T-helper 2 cell (primary cell): ENCODE measurements at places on chromosomes 7 and 10.

GRCh38 chr10:132744839-132745238 is 41.1 kb downstream of the NKX6-2 start:
- DNase-seq: no peak

DNA sequence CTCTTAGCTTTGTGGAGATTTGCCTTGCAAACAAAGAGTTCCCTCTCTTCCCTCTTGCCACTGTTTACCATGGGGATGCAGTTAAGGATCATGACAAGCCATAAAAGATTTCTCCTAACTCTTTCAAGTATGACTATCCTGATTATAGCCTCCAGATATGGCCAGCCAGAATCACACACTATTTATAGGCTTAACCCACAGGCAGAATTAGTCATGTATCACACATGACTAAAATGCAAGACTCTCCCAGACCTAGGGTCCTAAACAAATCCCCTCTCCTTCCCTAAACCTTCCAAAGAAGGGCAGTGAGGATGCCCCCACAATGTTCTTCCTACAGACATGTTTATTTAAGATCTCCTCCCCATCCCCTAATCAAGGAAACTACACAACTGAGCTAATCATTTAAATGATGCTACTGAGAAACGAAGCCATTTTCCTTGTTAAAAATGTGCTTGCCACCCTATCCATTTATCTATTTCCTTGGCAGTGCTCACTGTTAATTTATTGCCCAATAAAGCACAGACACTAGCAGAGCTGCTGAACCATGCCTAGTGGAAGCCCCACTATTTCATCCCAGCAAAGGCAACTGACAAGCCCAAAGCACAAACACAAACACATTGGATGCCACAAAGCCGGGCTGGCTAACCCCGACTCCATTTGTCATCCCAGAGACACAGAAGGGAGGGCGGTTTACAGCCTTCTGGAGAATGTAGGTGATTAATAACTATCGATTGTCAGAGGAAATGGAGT is 363.4 kb downstream of the KCNMA1 start:
- DNase-seq: no peak

DNA sequence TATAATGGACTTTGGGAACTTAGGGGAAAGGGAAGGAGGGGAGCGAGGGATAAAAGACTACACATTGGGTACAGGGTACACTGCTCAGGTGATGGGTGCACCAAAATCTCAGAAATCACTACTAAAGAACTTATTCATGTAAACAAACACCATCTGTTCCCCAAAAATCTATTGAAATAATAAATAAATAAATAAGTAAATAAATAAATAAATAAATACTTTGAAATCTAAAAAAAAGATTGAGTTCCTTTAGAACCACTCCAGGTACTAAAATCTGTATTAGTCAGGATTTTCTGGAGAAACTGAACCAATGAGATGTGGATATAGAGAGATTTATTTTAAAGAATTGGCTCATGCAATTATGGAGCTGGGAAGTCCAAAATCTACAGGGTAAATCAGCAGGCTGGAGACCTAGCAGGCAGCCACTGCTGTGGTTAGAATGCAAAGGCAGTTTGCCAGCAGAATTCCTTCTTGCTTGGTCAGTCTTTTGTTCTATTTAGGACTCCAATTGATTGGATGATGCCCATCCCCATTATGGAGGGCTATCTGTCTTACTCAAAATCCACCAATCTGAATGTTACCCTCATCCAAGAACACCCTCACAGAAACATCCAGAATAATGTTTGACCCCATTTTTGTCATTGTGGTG is 8.9 kb downstream of the IGFBP1 start:
- DNase-seq: no peak

DNA sequence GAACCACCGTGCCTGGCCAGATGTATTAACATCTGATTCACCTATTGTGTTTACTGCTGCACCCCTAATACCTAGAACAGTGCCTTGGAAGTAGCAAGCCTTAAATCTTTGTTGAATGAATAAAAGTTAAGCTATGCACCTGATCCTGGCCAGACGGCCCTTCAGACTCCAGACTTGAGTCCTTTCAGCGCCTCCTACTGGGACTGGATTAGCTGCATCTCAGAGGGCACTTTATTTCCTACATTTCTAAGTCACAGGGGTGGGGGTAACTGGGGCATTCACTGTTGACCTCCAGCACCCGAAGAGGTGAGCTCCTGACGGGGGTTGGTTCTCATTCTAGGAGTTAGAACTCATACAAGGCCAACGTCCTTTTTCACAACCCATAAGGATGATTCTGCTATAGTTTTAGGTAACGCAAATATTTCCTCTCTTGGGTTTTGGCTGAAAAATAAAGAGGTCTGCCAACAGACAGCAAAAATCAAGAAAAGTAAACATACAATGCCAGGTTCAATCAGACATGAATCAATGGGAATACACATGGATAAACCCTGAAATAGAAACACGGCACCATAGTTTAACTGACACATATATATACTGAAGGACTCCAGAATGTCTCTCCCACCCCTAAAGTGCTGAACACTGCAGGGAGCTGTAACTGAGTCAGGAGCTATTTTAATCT is 48.0 kb upstream of the DLG5 start:
- DNase-seq: no peak

GRCh38 chr7:117793521-117793920 is 79.7 kb downstream of the CTTNBP2 start:
- no peak for DNase-seq

- DNase-seq: no peak
Observed at GRCh38 chr7:140048138-140048537, 14.6 kb downstream of the PARP12 start.

- no peak for DNase-seq
Observed at GRCh38 chr10:122390271-122390670, 15.8 kb downstream of the PLEKHA1 start.

DNA sequence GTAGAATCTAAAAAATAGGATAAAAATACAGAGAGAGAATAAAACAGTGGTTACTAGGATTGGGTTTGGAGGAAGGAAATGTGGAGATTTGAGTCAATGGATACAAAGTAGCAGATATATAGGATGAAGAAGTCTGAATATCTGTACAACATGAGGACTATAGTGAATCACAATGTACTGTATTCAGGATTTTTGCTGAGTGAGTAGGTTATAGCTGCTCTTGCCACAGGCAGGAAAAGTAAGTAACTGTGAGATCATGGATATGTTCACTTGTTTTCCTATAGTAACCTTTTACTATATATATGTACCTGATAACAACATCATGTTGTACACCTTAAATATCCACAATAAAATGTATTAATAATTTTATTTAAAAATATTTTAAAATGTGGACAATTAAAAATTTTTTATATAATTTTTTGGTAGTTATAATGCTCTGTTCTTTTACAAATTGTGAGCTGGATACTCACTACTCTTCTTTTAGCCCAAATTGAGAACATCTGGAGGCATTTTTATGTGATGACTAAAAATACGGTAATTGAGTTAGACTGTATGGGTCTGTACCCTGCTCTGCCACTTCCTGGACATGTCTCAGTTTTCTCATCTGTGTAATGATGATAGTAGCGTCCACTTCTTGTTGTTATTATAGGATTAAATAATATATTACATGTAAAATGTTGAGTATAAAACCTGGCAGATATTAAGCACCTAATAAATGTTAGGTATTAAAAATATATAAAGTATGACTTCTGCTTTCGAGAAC is 439.1 kb downstream of the AUTS2 start:
- DNase-seq: no peak

GRCh38 chr10:14114791-14115190 is 215.9 kb downstream of the FRMD4A start:
- no peak for DNase-seq

DNA sequence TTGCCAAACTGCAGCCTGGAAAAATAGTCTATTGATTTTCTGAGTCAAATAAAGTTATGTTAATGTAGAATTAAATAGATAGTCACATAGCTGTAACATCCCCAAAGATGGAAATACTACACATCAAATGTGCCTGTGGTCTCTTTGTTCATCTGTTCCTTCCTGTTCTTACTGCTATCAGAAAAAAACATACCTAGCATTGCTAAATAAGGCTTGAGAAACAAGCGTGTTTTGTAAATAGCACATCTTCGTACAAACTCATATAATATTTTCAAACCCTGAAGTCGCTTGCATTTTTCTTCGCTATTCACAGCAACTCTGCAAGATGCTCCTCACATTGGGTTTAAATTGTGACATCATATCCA is 116.1 kb downstream of the KLF6 start:
- no peak for DNase-seq

DNA sequence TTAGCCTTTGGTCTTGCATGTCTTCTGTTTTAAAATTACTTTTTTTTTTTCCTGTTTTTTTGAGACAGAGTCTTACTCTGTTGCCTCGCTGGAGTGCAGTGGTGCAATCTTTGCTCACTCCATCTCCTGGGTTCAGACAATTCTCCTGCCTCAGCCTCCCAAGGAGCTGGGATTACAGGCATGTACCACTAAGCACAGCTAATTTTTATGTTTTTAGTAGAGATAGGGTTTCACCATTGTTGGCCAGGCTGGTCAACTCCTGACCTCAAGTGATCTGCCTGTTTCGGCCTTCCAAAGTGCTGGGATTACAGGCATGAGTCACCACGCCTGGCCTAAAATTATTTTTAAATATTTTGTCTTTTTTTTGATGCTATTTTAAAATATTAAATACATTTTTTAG is 38.5 kb downstream of the MLLT10 start:
- no peak for DNase-seq

- DNase-seq: no peak
Observed at GRCh38 chr7:46059308-46060020, 138.4 kb upstream of the IGFBP3 start.

DNA sequence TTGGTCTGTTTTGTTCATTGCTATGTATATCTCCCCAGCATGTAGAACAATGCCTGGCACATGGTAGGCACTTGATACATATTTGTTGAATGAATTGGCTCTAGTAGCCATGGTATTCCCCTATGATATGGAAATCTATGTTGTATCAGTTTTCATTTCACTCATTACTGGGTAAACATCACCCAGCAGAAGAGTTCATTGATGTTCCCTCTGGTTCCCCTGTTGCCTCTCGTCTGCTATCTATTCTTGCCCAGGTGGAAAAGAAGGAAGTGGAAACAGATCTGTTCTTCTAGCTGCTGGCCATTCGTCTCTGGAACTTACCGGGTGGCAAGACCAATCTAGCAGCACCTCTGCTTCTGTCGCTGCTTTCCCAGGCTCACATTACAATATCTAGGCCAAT is 71.5 kb downstream of the LRRC4 start:
- no peak for DNase-seq

- no peak for DNase-seq
Observed at GRCh38 chr7:73427902-73428787, 5.4 kb upstream of the FZD9 start.

DNA sequence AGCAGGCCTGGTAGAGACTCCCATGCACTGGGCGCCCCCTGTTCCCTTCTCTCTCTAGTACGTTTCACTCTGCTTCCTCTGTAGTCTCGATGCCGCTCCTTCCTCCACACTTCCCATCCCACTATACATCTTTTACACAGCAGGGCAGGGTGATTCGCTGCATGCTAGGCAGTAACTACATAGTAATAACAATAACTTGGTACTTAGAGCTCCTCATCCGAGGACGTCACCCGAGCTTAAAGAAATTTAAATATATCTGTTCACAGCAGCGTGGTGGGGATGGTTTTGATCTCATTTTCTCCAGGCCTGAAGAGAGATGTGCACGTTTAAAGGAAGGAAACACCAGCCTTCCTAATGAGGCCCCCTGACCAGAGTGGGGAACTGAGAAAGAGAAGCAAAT is 276.9 kb downstream of the SKAP2 start:
- DNase-seq: no peak

DNA sequence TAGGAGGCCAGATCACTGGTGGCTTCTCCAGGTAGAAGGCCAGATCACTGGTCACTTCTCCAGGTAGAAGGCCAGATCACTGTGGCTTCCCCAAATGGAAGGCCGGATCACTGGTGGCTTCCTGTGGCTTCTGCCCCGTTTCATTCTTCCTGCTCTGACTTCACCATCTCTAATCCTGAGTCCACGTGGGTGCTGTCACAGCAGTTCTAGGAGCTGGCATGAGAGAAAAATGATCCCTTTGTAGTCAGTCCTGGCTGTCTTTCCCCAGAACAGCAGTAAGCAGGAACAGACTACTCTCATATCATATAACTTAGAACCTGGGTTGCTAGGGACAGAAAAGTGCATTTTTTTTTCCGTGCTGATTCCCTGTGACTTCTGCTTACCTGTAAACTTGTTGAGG is 90.9 kb downstream of the ACTR3B start:
- no peak for DNase-seq

- no peak for DNase-seq
Observed at GRCh38 chr7:18013936-18014335, 13.7 kb downstream of the PRPS1L1 start.

- DNase-seq: no peak
Observed at GRCh38 chr7:78768859-78769258, 684.6 kb downstream of the MAGI2 start.

- no peak for DNase-seq
Observed at GRCh38 chr7:12735923-12736322, 48.5 kb downstream of the ARL4A start.

DNA sequence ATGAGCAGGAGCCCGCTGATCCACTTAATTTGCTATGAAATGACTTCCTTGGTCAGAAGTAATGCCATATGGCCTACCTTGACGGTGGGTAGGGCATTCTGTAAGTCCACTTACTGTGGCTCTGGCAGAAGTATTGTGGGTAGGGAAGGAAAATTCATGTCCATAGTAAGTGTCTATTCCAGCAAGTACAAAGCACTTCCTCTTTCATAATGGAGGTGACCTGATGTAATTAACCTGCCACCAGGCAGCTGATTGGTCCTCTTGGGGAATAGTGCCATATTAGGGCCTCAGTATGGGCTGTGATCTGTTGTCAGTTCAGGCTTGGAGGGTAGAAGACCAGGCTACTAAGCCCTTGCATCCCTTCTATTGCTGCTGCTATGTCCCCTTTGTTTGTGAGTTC is 103.9 kb downstream of the SLC37A3 start:
- no peak for DNase-seq

GRCh38 chr10:132434405-132435005 is 37.5 kb downstream of the PWWP2B start:
- DNase-seq: no peak

DNA sequence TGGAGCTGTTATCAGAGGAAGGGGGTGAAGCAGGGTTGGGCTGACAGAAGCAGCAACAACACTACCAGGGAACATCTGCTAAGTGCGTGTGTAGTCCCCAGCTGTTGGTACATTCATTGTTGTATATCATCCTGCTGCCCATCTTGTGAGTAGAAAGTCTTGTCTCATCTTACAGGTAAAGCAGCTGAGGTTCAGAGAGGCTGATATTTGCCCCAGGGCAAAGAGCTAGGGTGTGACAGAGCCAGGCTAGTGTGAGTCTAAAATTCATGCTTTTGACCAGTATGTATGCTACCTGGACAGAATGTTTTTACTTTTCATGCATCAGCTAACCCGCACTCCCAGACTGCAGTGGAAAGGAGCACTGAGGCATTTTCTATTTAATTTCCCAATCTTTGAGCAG is 221.6 kb downstream of the STK31 start:
- DNase-seq: no peak

GRCh38 chr10:121406823-121407545 is 191.3 kb downstream of the FGFR2 start:
- DNase-seq: no peak

- DNase-seq: no peak
Observed at GRCh38 chr10:53990799-53991238, 810.2 kb downstream of the PCDH15 start.
